Pancreas (tissue), 10 donors: ENCODE measurements at places on chromosomes 2 and 18. TPM values are rescaled to one million over a fixed set of nuclear protein-coding genes. Genes with fewer than 3 reads are reported as not detected.

DNA sequence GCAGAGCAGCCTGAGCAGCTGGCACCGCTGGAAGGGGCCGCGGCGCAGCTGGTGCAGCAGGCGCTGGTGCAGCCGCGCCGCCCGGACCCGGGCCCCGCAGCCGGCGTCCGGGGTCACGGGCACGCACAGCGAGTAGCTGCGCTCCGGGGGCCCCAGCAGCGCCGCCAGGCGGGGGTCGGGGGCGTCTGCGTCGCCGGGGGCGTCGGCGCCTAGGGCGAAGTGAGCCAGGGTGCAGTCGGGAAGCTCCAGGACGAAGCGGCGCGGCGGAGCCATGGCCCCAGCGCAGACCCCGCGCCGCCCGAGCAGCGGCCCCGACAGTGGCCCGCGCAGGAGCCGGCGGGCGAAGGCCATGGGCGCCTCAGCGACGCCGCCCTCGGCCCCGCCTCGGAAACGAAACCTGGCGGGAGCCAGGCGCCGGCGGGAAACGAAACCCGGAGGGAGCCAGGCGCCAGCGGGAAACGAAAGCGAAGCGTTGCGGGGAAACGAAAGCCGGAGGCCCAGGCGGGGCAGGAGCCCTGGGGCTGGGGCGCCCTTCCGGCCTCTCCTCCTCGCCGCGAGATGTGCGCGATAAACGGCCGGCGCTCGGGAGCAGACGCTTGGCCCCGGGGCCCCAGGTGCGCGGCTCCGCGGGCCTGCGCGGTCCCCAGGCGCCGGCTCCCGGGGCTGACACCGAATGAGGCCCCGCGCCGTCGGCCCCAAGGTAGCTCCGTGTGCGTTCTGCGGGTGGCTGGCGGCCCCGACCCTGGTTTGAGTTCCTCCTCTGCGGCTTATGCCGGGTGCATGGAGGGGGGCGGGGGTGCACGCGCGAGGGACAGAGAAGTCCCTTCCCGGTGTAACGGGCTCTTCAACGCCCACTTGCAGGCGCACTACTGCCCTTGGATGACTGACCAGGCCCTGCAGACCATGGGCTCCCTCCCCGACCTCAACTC is at the start of gene CMPK2:
Gene CMPK2, minus strand, starts transcription at position 562 of the 929 bp plus-strand sequence. Its CDS starts 211 bp downstream, at position 351.
- DNase-seq = peak; percentile 73

DNA sequence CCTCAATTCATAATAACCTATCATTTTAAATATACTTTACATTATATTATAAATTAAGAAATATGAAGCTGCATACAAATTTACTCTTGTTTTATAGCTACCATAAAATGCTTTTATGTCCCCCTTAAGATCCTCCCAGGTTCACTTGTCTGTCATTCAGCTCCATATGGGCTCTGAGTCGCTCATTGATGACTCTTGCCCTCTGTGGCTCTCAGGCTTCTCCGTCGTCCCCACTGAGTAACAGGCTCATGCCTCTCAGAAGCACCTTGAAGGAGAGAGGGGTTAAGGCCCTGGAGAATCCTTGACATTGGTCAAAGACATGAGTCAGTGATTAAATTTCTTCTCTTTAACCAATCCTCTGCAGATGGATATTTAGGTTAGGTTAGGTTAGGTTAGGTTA is 6.2 kb upstream of the MCM6 start:
- no peak for DNase-seq

DNA sequence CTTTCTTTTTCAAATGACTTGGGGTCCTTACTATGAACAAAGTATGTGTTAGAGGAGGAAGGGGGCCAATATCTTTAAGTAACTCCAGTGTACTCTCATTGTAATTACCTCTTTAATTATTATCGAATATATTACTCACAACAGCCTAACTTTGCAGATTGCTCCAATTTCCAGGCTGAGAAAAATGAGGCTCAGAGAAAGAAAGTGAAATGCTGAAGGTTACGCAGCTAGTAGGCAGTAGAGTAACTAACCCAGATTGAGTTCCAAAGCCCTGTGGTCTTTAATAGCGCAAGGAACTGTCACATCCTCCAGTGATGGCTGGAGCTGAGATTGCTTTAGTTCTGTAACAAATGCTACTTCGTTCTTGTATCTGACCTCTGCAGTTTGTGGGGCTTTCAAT is 2.2 kb upstream of the GYPC start:
- DNase-seq = no peak

DNA sequence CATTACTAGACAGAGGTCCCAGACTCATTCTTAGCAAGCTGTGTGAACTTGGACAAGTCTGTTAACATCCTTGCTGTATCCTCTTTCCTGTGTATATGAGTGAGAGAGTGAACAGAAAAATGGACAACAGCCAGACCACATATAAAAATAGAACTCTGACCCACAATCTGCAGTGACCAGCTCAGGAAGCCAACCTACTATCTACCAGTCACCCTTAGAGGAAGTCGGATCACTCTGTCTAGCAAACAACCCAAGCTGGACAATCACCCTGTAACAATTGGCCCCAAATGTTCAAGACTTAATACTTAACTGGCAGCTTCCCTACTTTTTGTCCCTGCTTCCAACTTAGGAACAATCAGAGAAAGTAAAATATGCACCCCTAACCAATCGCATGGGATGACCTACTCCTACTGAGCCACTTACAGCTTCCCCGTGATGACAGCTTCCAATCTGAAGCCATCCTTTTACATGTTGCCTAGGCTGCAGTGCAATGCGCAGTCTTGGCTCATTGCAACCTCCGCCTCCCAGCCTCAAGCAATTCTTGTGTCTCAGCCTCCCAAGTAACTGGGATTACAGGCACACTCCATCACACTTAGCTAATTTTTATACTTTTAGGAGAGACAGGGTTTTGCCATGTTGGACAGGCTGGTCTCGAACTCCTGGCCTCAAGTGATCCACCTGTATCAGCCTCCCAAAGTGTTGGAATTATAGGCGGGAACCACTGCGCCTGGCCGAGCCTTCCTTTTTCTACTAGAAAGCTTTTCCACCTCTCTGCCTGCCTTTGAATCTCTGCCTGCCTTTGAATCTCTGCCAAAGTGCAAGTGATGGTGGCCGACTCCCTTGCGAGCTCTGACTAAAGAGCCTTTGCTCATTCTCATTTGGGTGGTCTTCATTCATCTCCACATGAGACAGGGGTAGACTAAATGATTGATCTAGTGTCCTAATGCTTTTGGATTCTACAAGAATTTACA is 158.3 kb upstream of the NDUFV2 start:
- DNase-seq = no peak

GRCh38 chr2:231113489-231113888 is 11.4 kb downstream of the HTR2B start:
- DNase-seq = no peak

DNA sequence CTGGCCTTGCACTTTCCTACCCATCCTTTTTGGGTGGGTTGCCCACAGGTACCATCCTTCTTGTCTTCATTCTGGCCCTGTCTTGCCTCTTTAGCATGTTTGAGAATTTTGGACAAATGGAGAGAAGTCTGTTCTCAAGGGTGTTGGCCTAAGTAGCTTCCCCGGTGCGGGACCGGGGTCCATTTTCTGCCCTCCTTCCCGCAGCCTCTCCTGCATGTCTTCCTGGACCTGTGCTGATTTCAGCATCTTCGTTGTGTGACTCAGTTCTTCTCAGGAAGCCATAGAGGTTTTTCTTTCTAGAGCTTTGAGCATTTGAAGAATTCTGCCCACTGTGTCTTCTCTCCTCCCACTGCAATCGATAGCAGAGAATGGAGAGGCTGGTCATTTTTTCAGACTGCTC is 172.7 kb downstream of the SH3RF3 start:
- DNase-seq = no peak

Gene FLACC1
- 1.2 TPM for total RNA-seq
